ENCODE measurements at places on chromosomes 7 and 10.

DNA sequence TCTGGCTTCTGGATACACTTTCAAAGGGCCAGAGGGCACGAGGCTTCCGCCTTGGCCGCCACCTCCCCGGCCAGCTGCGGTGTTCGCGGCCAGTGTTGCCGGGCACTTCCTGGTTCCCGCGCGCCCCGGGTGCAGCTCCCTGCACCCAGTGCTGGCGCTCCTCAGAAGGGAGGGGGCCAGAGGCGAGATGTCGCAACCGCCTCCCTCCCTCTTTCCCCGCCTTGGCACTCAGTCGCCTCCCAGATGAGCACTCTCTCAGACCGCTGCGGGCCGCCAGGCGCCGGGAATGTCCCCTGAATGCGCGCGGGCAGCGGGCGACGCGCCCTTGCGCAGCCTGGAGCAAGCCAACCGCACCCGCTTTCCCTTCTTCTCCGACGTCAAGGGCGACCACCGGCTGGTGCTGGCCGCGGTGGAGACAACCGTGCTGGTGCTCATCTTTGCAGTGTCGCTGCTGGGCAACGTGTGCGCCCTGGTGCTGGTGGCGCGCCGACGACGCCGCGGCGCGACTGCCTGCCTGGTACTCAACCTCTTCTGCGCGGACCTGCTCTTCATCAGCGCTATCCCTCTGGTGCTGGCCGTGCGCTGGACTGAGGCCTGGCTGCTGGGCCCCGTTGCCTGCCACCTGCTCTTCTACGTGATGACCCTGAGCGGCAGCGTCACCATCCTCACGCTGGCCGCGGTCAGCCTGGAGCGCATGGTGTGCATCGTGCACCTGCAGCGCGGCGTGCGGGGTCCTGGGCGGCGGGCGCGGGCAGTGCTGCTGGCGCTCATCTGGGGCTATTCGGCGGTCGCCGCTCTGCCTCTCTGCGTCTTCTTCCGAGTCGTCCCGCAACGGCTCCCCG is at the start of gene FFAR4:
TSS of gene FFAR4 (plus strand) at position 231 of the 842 bp plus-strand sequence. CDS start at position 287, 56 bp downstream.
- DNase-seq = no peak

GRCh38 chr10:75404815-75405597 is 3.4 kb upstream of the ZNF503 start:
- DNase-seq = no peak

- DNase-seq = no peak
These were observed 737 bp downstream of the CNNM2 start for GRCh38 chr10:102918817-102919245.

DNA sequence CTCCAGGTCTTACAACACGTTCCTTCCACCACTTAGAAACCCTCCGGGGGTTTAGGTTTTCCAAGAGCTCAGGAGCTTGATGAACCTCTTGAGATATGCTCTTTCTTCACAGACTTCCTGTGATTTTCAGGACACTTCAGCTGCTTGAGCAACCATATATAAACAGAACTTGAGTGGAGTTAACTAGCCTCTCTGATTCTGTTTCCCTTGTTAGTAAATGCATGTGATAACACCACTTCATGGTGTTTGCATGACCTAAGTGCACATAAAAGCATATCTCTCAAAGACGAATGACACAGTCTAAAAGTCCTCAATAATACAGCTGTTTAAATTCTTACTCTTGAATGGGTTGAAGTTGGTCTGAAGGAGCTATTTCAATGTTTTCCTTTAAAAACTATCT is 9.9 kb downstream of the PRR15 start:
- no peak for DNase-seq

DNA sequence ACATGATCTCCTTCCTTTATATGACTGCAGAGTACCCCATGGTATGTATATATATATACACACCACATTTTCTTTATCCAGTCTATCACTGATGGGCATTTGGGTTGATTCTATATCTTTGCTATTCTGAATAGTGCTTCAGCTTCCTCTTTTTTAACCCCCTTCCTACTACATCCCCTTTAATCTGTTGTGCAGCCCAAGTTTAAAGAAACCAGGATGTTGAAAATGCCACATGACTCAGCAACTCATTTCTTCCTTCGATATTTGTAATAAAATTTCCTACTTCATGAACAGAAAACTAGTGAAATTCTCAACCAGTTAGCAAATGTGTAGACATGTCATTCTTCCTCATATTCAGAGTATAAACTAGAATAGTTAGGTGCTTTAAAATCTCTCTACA is 1245.7 kb upstream of the SORCS1 start:
- no peak for DNase-seq

GRCh38 chr7:23593706-23594105 is 3.5 kb upstream of the CCDC126 start:
- no peak for DNase-seq

- DNase-seq = no peak
These were observed 71.8 kb upstream of the GSDME start for GRCh38 chr7:24828891-24829661.

- DNase-seq = no peak
These were observed 66.6 kb downstream of the GPR37 start for GRCh38 chr7:124698964-124699363.
